ENCODE measurements at places on chromosomes 2 and 18. TPM values are rescaled to one million over a fixed set of nuclear protein-coding genes. Genes with fewer than 3 reads are reported as not detected.
A peak's percentile ranks its signal among the peaks of the same experiment; 100 is the strongest.

The CAPN14 gene
- total RNA-seq, result not detected

The PID1 gene
- total RNA-seq, result not detected

GRCh38 chr2:196409376-196409775 lies 230.1 kb upstream of the CCDC150 start:
- DNase-seq, result no peak

GRCh38 chr2:68594674-68595492 lies 48.5 kb upstream of the PROKR1 start:
- peak; percentile 71 for DNase-seq

DNA sequence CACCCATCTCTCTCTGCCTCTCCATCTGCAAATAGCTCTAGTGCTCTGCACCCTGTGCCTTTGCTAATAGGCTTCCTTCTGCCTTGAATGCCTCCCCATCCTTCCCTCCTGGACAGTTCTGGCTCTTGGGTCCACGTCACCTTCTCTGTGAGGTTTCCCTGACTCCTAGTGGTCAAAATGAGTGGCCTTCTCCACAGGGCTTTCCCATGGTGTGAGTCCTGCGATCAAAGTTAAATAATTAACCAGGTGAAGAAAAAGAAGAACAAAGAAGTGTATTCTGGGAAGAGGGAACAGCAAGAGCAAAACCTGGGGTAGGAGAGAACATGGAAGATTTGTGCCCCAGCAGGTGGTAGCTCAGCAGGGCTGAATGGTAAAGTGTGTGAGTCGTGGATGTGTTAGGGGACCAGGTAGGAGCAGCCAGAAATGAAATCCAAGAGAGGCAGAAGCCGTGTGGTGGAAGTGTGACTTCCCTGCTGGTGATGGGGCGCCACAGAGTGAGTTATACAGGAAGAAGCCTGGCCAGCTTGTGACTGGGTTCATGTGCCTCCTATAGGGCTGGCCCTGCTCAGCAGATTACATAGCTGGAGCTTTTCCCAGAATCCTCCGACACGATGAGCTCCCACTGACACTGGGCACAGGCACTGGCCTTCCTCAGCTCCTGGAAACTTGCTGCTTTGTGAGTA lies 93.8 kb upstream of the LDAH start:
- DNase-seq, result no peak

DNA sequence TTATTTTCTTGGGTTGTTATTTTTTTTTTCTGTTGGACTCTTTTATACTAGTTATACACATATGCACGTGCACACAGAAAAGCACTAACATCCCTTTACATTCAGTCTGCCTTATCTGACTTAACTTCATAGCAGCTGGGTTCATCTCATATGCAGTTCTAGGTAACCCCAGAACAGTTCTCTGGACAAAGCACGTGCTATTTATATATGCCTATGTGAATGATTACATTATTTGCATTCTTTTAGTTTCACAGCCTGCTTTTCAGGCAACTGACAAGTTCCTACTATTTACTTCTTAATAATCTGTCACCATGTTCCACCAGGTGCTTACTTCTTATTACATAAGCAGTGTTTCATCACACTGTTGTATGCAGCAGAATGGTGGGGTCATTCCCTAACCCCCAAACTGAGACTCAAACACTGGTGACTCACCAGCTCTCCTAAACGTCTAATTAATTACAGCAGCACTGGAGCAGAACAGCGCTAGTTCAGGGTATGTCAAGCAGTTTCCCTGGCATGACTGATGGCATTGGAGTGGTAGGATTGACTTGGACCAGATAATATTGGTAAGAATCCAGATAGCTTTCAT lies 372.8 kb downstream of the CLIP4 start:
- DNase-seq, result no peak

Data from activated CD8-positive, alpha-beta T cell treated with anti-CD3 and anti-CD28 coated beads, Interleukin-2, amount 10 ng/mL, durations not matched to agents 7 days and 5 days (primary cell).